ENCODE measurements at places on chromosomes 5 and 9. TPM values are rescaled to one million over a fixed set of nuclear protein-coding genes. Genes with fewer than 3 reads are reported as not detected.

C6 gene
- total RNA-seq: not detected

TNFSF15 gene
- total RNA-seq: 0.62 TPM

SH3RF2 gene
- total RNA-seq: not detected

NUTM2F gene
- total RNA-seq: not detected

LHX3 gene
- not detected for total RNA-seq

- no peak for DNase-seq
Measured at GRCh38 chr9:69433392-69433791, 108.4 kb downstream of the ENTREP1 start.

DNA sequence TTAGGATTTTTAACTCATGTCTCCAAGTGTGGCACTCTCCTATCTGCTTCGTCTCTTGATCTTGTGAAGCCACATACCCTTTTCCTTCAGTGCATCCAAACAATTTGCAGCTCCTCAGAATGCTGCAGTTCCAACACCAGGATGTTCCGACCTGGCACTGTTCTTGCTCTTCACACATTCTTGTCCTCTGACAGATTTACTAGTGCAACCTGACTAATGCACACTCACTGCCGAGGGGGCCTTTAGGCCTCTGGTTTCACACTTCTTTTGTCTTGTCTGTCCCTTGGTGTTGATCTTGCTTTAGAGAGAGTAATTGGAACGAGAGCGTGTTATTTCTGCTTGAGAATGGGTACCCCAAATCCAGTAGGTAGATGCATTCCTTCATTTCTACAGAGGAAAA, 15.0 kb downstream of the ARHGAP26 start:
- no peak for DNase-seq

DNA sequence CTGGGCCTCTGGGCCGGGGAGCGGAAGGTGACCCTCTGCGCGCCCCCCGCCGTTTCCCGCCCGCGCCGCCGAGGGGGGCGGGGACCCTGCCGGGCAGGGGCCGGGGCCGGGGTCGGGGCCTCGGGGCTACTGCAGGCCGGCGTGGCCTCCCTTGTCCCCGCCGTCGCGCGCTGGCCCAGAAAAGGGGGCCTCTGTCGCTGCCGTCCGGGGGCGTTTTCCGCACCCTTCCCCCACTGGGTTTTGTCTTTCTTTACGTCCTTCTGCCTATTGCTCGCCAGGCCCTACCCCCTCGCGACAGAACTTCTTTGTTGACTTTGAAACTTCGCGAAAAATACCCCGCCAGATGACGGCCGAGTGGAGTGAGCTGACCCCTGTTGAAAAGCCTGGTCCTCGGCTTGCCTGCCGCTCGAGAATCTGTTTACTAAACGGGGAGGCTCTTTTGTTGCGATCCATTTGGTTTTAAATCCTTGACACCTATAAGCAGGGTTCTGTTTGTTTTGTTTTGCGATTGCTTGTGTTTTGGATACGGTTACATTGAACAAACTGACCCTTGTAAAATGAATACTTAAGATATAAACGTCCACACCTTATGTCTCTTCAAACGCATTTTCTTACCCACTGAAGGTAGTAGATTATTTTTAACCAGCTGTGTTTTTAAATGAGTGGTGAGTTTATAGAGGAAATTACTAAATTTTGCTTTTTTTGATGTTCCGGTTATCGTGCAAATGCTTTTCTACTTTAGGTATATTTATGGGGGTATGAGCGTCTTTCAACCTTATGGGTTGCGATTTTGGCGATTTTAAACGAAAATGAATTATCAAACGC, 765 bp downstream of the MARCHF6 start:
- peak; percentile 51 for DNase-seq

- DNase-seq: no peak
Measured at GRCh38 chr5:149151717-149152116, 10.4 kb downstream of the ABLIM3 start.

GRCh38 chr5:158809936-158810335, 289.8 kb downstream of the EBF1 start:
- no peak for DNase-seq

- DNase-seq: no peak
Measured at GRCh38 chr5:547086-547924, 23.1 kb upstream of the SLC9A3 start.

GRCh38 chr5:175281257-175281656, 162.7 kb downstream of the DRD1 start:
- DNase-seq: no peak
